ENCODE measurements at places on chromosomes 2 and 18. TPM values are rescaled to one million over a fixed set of nuclear protein-coding genes. Genes with fewer than 3 reads are reported as not detected.

Gene GAD1
- polyA plus RNA-seq: 1.4 TPM

- DNase-seq: no peak
Measured at GRCh38 chr2:188776634-188777033, 197.5 kb upstream of the COL3A1 start.

- no peak for DNase-seq
Measured at GRCh38 chr18:22084547-22084946, 84.8 kb upstream of the GATA6 start.

DNA sequence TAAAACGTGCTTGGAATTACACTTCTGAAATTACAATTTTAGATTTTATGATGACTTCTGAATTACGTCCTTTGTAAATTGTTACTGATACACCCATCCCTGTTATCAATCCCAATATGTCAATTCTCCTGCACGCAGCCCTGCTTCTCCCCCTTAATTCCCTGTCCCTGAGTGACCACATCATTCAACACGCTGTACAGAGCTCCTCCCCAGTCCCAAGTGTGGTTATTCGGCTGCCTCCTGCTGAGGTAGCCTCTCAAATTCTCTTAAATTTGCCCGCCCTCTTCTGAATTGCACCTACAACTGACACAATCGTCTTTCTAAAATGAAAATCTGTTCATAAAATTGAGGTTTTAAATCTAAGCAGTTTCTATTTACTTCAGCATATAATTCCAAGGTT is 10.1 kb downstream of the SERPINB8 start:
- DNase-seq: no peak

Gene RIF1
- polyA plus RNA-seq: 52.6 TPM

- no peak for DNase-seq
Measured at GRCh38 chr2:161076936-161077335, 83.3 kb upstream of the TANK start.

DNA sequence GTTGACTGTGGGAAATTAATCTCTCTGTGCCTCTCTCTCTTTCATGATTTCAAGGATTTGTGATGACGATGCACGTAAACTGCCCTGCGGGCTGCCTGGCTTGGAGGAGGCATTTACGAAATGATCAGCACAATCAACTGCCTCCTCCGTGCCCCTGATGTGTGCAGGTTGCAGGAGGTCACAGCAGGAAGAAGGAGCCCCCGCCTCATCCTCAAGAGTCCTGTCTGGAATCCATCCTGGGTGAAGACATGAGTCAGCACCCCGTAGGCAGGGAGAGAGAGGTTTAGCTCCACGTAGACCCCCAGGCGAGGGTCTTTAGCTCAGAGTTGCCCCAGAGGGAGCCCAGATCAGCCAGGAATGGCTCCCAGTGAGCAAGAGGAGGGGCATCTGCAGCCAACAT is 17.1 kb upstream of the TEX51 start:
- DNase-seq: no peak

Gene FAM237A
- not detected for polyA plus RNA-seq

Gene LIMS3
- polyA plus RNA-seq: 2.4 TPM

Measured in left kidney (tissue), 8 donors.